ENCODE measurements at places on chromosomes 16 and 17.

DNA sequence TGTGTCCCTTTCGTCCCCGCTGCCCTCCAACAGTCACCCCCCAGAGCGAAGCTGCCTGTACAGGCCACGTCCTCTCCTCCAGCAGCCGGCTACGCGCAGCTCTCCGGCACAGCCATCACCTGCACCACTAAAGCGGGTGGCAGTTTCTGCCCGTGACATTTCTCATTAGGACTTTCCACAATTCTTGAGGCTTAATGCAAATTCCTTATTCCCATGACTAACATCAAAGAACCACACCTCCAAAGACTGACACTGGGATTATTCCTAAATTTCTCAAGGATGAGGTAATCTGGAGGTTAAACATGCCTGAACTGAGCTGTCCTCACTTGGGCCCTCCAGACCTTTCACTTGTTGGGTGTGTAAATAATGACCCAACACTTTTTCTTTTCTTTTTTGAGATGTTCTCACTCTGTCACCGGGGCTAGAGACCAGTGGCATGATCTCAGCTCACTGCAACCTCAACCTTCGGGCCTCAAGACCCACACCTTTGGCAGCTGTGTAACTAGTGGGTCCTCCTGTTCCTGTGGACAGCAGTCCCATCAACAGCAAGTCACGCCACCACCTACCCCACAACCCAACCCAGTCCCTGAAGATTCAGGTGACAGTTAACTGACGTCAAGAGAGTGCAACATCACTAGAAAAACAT, 11.7 kb downstream of the ANKRD11 start:
- no peak for DNase-seq

- no peak for DNase-seq
Observed at GRCh38 chr17:77462553-77463497, 322.1 kb downstream of the SEC14L1 start.

DNA sequence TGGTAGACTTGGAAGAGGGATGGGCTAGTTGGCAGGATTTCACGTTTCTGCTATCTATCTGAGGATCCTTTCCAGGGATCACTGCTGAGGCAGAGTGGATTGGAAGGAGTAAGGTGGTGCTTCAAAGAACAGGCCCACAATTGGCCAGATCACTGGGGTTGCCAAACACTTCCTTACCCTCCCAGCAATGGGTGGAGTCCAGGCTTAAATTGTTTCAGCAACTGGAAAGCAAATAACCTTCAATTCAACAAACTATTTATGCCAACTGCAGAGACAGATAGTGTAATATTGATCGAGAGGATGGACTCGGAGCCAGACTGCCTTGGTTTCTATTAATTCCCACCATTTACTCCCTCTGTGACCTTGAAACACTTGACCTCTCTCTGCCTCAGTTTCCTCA, 2.1 kb downstream of the ARRB2 start:
- DNase-seq: no peak

- DNase-seq: peak; percentile 89
Observed at GRCh38 chr16:56657555-56658326, at the start of gene MT1F. TSS of gene MT1F (plus strand) at chr16:56657959. CDS start at chr16:56658059, 100 bp downstream.

- DNase-seq: no peak
Observed at GRCh38 chr16:85297881-85298280, 185.6 kb upstream of the CIBAR2 start.

DNA sequence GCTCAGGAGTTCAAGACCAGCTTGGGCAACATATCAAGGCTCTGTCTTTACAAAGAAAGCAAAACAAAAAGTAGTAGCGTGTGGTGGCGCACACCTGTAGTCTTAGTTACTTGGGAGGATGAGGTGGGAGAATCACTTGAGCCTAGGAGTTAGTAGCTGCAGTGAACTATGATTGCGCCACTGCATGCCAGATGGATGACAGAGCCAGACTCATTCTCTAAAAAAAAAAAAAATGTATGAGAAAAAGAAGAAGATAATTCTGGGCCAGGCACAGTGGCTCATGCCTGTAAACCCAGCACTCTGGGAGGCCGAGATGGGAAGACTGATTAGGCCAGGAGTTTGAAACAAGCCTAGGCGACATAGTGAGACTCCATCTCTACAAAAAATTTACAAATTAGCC, 28.5 kb downstream of the STAT5B start:
- DNase-seq: peak; percentile 40

DNA sequence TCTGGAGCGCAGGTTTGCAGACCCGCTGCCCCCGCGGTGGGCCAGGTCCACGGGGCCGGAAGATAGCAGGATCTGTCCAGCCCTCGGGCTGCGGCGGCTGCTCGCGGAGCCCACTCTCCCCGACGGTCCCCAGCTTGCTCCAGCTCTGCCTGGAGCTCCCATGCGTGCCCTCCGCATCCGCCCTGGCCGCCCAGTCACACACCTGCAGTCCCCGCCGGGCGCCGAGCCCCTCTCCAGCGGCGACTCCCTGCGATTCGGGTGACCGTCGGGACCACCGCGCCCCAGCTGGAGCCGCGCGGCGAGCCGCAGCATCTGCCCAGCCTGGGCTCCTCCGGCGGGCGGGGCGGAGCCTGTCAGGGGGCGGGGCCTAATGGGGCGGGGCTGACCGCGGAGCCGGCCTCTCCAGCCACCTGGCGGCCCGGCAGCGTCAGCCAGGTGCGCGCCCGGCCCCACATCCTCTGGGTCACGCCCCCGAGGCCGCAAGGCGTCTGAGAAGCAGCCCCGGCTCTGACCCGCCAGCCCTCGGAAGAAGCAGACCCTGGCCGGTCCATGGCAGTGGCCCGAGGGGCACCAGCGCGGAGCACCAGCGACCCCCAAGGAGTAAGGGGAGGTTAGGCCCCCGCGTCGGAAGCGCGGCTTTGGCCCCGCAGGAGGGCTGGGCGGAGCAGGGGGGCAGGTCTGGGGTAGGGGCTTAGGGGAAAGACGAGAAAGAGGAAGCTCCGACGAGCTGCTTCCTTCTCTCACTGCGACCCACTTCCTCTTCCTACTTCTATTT, at the start of gene PIK3R5:
Gene PIK3R5, minus strand, starts transcription at position 314 of the 775 bp plus-strand sequence. CDS start 54,213 bp downstream, outside the sequence.
- no peak for DNase-seq

GRCh38 chr17:72423286-72423589, 302.4 kb downstream of the SOX9 start:
- no peak for DNase-seq

- DNase-seq: no peak
Observed at GRCh38 chr16:77986011-77986740, 36.2 kb upstream of the CLEC3A start.

GRCh38 chr17:48970224-48970623, 1.8 kb upstream of the GIP start:
- no peak for DNase-seq

DNA sequence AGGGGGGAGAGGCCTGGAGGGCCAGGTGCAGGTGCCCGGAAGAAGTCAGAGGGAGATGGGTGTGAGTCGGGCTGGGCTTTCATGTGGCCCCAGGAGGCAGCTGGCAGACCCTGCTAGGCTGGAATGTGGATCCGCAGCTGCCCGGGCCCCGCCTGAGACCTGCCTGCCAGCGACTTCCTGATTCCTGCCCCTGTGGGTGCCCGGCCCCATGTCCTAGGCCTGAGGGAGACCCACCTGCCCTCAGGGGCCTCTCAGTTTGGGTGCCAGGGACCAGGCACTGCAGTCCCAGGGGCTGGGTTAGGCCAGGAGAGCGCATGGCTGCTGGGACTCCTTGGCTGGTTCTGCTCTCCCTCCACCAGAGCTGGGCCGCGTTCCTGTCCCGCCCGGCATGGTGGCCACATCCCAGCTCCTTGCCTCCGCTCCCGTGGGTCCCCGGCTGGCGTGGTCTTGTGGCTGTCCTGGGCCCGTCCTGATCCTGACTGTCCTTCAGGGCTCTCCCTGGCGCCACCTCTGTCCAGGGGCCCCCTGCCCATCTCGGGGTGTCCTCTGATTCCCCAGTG, 22.1 kb upstream of the SPNS2 start:
- no peak for DNase-seq

DNA sequence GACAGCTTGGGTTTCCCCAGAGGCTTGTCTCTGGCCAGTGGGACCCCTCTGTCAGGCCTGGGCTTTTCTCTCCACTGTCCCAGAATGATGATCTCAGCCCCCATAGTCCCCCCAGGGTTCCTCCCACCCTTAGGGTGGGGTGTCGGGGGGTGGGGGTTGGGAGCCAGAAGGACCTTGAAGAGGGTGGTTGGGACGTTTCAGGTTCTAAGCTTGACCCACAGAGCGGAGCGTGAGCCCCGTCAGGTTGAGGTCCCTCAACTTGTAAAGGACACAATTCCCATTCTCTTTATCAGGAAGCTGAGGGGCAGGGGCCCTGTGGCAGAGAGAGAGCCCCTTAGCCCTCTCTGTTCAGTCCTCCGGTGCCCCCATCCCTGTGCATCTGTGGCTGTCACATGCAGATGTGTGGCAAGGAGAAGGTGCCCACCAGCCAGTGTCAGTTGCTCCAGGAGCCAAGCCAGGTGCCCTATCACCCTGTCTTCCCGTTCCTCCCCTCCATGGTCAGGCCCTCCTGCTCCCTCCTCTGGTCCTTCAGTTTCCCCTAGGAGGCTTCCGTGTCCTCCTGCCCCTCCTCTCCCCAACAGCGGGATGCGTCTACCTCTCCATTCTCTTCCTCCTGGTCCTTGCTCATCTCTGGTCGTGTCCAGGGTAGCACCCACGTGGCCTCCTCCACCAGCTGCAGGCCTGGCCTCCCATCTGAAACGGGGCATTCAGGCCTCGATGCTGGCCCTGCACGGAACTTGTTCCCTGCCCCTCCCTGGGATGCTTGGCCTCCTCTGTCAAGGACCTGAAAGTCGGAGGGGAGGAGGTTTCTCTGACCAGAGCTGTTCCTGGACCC, 1.5 kb upstream of the NTN3 start:
- no peak for DNase-seq

- no peak for DNase-seq
Observed at GRCh38 chr17:66671156-66671555, 163.8 kb upstream of the CACNG5 start.

DNA sequence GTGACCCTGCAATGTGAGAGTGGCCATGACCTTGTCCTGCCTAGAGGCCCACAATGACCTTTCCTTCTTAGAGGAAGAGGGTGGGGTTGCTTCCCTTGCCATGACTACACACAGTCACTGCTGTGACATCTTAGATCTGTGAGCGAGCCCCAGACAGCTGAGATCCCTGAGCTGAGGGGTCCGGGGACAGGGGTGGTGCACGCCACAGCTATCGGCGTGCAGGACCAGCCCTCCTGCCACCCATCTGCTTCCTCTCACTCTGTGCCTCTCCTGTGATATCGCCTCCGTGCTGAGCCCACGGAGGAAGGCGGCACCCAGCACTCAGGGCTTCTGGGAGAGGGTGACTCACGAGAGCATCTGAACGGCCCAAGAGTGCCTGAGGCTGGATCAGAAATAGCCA, 35.2 kb downstream of the KIAA0513 start:
- no peak for DNase-seq

GRCh38 chr16:66580605-66581209, 1.4 kb downstream of the CMTM2 start:
- DNase-seq: peak; percentile 10

DNA sequence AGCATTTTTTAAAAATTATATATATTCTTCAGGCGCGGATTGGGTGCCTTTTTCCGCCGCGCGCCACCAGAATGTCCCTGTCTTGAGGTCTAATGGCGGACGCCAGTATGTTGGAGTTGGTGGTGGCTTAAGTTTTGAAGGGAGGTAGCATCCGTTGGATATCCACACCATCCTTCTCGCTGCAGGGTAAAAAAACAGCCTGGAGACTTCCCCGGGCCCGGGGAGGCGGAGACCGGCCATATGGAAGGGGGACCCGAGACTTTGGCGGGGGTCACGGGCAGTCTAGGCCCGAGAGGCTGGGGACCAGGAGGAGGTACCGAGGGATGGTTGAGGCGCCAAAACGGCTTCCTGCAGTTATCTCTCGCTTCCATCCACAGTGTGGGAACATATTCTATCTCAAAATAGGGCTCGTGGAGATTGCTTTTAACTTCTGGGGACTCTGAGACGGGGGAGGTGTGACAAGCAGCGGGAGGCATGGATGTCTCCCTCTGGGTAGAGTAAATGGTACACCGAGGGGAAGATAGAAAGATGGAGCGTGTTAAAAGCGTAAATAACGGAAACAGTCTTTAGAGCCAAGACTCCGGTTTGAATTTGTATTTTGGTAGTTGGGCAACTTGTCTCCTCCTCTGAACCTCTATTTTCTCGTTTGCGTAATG, at the start of gene SF3B3:
Gene SF3B3, plus strand, starts transcription at position 74 of the 656 bp plus-strand sequence. CDS start 2,841 bp downstream, outside the sequence.
- peak; percentile 48 for DNase-seq
